ENCODE measurements at places on chromosomes 6 and 20. TPM values are rescaled to one million over a fixed set of nuclear protein-coding genes. Genes with fewer than 3 reads are reported as not detected.

GRCh38 chr20:53891306-53891894 is 179.0 kb downstream of the BCAS1 start:
- no peak for DNase-seq

DNA sequence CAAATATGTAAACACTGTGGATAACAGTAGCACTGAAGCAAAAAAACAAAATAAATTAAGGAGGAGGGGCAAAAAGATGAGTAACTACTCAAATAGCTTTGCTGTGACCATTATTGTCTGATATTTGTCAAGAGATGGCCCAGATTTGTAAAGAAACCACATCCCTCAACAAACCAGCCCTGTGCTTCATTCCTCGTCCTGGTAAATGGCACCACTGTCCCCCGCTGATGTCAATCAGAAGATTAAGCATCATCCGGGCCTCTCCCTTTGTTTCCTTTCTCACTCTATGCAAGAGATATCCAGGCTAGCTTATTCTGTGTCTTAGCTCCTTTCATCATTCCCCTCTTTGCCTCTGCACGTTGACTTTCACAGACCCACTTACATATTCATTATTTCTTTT is 259.0 kb downstream of the SYNE1 start:
- DNase-seq: no peak

- no peak for DNase-seq
These were observed 52.2 kb upstream of the TRERF1 start for GRCh38 chr6:42503894-42504293.

DNA sequence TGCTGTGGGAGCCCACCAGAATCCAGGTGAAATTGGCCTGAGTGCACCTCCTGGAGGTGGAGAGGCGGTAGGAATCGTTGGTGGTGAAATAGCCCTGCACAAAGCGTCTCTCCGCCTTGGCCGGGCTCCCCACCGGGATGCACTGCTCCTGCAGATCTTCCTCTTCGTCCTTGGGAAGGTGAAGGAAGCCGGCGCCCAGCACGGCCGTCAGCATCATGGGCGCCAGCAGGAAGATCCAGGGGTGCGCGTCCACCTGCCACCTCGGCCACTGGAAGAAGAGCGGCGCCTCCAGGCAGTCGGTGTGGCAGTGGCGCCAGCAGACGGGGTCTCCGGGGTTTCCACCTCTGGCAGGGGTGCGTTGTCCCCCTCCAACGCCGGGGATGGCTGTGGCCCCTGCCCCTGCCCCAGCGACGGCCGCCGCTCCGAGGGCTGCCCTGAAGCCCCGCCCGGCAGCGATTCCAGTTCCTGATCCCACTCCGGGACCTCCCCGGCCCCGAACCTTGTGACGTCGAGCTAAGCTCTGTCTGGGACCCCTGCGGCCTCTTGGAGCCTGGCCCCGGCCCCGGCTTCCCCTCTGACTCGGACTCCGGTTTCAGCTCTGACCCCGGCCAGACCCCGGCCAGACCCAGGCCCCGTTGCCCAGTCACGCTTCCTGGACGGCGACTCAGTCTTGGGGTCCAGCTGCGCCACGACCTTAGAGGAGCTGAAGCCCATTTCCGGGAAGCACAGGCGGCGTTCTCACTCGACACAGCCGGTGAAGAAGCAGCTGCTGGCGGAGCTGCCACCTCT is 91.9 kb downstream of the CD164 start:
- no peak for DNase-seq

GRCh38 chr6:77180326-77180725 is 283.0 kb downstream of the HTR1B start:
- no peak for DNase-seq

DNA sequence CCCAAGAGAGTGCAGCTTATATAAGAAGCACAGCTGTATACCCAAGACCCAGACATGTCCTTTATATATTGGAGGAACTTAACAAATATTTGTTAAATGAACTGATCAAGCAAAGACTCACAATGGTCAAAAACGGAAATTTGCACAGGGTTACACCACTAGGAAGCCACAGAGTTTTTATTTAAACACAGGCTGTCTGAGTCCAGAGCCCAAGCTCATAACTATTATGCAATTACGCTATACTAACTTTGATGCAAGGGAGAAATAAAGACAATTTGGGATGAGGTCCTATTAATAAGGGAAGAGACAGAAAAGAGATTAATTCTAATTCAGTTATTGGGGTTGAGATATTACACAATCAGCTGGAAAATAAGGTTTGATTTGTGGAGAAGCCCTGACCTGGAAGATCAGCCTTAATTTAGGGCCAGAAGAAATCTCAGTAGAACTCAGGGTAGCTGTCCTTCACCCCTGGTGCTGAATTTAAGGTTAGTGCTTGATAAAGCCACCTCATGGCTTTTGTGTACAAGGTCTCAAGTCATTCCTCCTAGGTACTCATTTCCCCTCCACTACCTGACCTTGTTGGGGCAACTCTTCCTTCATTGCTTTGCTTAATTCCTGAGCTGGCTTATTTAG is 10.5 kb upstream of the ZNF334 start:
- no peak for DNase-seq

DNA sequence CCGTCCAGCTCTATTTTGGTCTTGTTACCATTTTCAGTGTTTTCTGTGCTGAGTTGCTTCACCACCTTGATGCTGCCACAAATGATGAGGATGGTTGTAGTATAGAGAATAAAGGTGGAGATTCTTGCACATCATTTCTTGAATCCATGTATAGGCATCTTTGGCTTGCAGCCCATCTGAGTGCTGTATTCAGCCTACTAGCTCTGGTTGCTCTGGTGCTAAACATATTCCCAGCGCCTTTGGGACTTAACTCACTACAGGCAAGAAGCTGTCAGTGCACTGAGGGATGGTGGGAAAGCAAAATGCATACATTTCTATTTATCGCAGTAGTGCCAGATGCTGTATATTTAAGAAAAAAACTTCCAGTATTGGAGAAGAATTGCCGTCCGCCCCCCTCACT is 86.0 kb downstream of the CARMIL1 start:
- no peak for DNase-seq

- no peak for DNase-seq
These were observed 419.9 kb upstream of the SOX4 start for GRCh38 chr6:21173678-21174077.

DNA sequence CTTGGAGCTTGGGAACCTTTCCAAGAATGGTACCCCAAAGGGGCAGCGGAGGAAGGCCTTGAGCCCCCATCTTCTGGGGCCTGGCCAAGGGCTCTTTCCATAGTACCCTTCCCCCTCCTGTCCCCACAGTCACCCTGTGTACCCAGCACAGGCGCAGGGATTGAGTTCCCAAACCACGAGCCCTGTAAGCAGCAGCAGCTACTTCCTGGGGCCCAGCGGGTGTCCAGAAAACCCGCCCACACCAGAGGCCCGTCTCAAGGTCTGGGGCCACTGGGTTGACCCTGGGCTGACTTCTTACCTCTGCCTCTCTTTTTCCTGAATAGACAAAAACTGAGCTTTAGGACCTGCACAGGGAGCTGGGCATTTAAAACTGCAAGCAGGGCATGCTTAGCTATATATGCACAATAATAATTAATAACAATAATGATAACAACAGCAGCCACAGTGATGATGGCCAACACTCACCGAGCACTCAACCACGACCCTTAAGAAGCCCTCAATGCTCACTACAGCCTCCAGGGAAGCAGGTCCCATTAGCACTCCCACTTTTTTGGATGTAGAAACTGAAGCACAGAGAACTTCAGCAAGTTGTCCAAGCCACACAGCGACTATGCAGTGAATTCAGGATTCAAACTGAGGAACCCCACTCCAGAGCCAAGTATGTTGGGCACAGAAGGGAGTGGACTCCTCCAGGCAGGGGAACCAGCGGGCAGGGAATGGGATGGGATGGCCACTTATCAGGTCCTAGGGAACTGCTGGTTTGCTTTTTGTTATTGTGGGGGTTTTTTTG is 14.5 kb downstream of the NOL4L start:
- DNase-seq: no peak

DNA sequence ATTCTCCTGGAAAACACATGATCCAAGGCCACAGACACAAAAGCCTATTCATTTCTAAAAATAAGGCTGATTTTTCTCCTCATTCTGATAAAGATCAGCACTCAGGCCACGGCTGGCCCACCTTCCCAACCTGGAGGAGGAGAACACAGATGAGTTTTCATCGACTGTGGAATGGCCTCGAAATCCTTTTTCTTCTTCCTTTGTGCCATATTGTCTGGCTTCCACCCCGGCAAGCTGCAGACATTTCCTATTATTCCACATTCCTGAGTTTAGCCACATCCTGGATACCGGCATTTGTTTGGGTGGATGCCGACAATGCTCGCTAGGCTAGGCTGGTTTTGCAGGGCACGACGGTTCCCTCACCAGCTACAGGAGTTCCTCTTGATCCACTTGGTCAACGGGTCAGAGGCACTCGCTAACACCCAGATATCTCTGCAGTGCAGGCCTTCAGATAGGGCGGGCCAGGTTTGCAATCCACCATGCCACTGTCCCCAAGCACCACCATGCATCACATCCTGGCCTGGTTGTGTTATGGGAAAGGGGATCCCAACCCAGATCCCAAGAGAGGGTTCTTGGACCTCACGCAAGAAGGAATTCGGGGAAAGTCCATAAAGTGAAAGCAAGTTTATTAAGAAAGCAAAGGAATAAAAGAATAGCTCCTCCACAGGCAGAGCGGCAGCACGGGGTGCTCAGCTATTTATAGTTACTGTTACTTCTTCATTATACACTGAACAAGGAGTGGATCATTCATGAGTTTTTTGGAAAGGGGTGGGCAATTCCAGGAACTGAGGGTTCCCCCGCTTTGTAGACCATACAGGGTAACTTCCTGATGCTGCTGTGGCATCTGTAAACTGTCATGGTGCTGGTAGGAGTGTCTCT is 4.2 kb upstream of the CTSZ start:
- DNase-seq: no peak

GRCh38 chr6:42296614-42297013 is 79.0 kb upstream of the MRPS10 start:
- no peak for DNase-seq

GRCh38 chr20:2163757-2164156 is 62.1 kb downstream of the STK35 start:
- DNase-seq: peak; percentile 36

DNA sequence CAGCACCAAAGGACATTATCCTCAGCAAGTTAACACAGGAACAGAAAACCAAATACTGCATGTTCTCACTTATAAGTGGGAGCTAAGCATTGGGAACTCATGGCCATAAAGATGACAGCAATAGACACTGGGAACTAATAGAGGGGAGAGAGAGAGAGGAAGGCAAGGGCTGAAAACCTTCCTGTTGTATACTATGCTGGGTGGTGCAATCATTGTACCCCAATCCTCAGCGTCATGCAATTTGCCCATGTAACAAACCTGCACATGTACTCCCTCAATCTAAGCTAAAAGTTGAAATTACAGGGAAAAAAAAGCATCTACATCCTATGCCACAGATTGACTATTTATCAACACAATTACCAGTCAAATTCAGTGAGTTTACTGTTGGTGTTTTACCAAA is 20.0 kb upstream of the VNN1 start:
- DNase-seq: no peak

DNA sequence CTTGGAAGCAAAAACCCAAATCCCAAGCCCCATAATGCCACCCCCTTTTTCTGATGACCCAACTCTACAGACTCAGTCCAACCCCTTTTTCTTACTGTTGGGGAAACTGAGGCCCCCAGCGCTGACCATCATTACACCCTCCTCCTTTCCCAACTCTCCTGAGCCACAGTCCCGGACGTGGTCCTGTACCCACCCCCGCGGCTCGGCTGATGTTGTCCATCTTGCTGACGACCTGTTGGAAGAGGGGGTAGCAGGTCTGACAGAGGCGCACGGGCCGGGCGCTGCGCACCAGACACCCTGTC is 533 bp downstream of the OSTM1 start:
- DNase-seq: no peak

DNA sequence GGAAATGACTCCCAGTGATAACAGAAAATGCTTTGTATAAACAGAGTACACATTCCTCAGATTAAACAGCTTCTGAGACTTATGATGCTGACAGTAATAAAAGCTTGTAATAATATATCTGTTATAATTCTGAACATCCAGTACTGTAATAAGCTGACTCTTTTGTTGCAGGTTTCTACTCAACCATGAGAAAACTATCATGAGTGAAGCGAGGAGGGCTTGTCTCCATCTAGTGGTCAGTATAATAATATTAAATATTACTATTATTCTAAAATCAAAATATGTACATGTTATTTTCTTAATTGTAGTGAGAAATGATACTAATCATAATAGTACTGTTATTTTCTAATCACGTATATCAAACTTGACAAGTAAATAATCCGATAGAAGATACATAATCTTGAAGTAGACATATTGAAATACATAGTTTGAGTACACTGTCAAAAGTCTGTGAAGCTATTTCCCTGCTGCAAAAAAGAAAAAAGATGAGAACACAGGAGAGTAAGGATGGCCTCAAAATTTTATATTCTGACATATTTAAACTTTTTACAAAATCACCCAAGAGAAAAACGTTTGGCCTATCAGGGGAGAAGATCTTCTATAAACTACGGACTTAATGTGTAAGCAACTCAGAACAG is 183.1 kb downstream of the MOXD1 start:
- DNase-seq: no peak

Gene PLG
- polyA plus RNA-seq: not detected

Gene SLC22A16
- polyA plus RNA-seq: 0.07 TPM

Gene TTLL9
- polyA plus RNA-seq: 0.22 TPM

Gene C20orf144
- polyA plus RNA-seq: 0.06 TPM

Gene NKX2-4
- polyA plus RNA-seq: not detected

Gene DLGAP4
- 28.4 TPM for polyA plus RNA-seq

Gene POLH
- 5.2 TPM for polyA plus RNA-seq

Gene SNTA1
- polyA plus RNA-seq: 4.3 TPM

Gene AVP
- polyA plus RNA-seq: not detected
